Left ventricle myocardium superior (tissue), 1 donor: ENCODE measurements at places on chromosomes 13 and 19. TPM values are rescaled to one million over a fixed set of nuclear protein-coding genes. Genes with fewer than 3 reads are reported as not detected.
A peak's percentile ranks its signal among the peaks of the same experiment; 100 is the strongest.

GRCh38 chr19:29417048-29417447 lies 108.7 kb upstream of the VSTM2B start:
- no peak for DNase-seq

- DNase-seq: peak; percentile 98
Measured at GRCh38 chr19:39833464-39834286, at the start of gene DYRK1B. DYRK1B (minus strand) TSS chr19:39834162; CDS start chr19:39831867, 2,295 bp downstream.

DNA sequence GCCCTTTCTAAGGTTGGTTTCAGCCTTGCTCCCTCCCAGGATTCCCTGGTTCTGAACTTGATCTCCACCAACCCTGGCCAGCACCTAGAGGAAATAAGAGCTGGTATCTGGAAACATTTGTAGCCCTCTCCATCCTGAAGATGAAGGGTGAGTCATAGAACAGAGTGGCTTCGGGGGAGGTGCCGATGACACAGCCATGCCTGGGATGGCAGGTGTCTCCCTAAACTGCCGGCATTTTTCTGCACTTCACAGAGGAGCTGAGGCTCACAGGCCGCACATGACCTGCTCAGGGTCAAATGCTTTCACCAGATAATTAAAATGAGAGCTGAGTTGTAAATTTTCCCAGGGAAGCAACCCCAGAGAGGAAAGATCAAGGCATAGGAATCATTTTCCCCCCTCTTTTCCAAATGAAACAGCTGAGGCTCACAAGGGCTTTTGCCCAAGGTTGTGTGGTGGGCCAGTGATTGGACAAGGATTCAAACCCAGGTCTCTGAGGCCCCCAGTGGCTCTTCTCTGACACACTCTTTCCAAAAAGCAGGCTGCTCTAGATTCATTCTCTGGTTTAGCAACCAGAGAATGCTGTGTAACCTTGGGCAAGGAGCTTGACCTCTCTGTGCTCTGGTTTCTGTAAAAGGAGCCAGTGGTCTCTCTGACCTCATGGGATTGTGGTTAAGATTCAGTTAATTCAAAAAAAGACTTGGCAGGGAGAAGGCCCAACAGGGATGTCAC lies 1.2 kb upstream of the SLC25A42 start:
- DNase-seq: no peak

DNA sequence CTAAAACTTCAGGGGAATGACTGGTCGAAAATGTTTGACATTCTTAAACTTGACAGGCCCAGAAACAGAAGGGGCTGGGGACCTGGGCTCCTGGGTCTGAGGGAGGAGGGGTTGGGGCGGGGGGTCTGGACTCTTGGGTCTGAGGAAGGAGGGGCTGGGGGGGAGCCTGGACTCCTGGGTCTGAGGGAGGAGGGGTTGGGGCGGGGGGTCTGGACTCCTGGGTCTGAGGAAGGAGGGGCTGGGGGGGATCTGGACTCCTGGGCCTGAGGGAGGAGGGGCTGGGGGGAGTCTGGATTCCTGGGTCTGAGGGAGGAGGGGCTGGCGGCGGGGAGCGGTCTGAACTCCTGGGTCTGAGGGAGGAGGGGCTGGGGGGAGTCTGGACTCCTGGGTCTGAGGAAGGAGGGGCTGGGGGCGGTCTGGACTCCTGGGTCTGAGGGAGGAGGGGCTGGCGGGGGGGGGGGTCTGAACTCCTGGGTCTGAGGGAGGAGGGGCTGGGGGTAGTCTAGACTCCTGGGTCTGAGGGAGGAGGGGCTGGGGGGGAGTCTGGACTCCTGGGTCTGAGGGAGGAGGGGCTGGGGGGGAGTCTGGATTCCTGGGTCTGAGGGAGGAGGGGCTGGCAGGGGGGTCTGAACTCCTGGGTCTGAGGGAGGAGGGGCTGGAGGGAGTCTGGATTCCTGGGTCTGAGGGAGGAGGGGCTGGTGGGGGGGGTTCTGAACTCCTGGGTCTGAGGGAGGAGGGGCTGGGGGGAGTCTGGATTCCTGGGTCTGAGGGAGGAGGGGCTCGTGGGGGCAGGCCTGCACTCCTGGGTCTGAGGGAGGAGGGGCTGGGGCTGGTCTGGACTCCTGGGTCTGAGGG lies 5.5 kb upstream of the KLK6 start:
- no peak for DNase-seq

RPS19 gene
- total RNA-seq: 559 TPM

- DNase-seq: no peak
Measured at GRCh38 chr19:44640518-44640917, 3.2 kb upstream of the PVR start.

ZNF724 gene
- total RNA-seq: 1.1 TPM

- peak; percentile 44 for DNase-seq
Measured at GRCh38 chr13:94481941-94482340, 2.5 kb upstream of the DCT start.

- no peak for DNase-seq
Measured at GRCh38 chr13:39037410-39037879, 444 bp downstream of the PROSER1 start.

GRCh38 chr19:54136086-54136863 lies 1.3 kb upstream of the CNOT3 start:
- DNase-seq: no peak

CABP5 gene
- total RNA-seq: not detected

NAPA gene
- 123 TPM for total RNA-seq

PABPC3 gene
- total RNA-seq: 0.07 TPM

SPACA7 gene
- not detected for total RNA-seq

DNA sequence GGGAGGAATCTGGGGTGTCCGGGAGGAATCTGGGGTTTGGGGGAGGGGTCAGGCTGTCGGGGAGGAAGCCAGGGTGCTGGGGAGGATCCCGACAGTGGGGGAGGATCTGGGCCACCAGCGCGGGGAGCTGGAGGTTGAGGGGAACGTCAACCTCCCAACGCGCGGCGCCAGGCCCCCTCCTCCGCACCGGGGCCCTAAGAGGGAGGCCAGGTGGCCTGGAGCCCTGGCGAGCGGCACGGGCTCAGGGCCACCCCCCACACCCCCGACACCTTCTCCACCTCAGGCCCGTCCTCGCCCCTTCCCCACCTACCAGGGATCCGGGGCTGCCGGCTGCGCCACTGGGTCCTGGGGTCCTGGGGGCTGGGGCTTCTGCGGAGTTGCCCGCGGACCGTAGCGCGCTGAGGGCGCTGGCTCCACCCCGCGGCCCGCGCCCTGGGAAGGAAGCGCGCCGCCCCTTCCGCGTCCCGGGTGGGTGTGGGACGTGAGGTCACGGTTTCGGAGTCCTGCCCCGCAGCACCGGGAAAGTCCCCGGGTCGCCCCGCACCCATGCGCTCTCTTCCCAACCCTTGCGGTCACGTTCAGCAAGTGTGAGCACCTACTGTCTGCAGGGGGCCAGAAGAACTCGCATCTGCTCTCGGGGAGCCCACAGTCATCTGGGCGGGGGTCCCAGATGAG lies at the start of gene TICAM1:
TICAM1 (minus strand) TSS at position 409 of the 675 bp plus-strand sequence. CDS start 13,335 bp downstream, outside the sequence.
- DNase-seq: peak; percentile 89

DNA sequence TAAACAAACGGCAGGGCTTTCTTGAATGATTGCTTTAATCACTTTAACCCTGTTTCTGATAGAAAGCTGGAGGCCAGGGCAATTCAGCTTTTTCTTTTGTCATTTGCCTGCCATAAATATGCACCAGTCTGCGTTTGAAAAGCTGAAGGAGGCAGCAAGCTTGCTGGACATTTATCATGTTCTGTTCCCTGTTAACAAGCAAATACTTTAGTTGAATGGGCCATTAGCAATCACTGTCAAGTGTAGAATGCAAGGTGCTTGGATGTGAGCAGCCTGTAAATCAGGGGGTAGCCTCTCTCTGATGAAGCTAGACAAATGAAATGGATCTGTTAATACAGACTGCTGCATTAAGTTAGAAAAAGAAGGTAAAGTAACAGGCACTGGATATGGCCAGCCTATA lies 7.6 kb downstream of the EFNB2 start:
- DNase-seq: no peak

GRCh38 chr13:32443111-32443510 lies 15.2 kb upstream of the N4BP2L1 start:
- no peak for DNase-seq

AZU1 gene
- not detected for total RNA-seq

- no peak for DNase-seq
Measured at GRCh38 chr13:80477661-80478443, 136.9 kb upstream of the SPRY2 start.

ZNF582 gene
- 5.5 TPM for total RNA-seq

DNA sequence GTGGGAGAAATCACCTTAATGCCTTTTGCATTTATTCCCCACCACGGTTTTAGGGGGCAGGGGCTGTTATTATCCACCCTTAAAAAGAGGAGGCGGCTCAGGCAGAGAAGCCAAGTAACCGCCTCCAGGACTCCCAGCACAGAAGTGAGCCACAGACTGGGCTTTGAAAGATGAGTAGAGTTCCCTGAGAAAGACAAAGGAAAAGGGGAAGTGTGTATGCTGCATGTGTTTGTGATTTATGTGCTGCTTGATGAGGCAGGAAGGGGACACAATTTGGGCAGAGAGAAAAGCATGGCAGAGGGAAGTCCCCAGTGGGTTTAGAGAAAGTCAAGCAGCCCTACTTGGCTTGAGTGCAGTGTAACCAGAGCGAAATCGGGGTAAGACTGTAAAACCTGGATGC lies 85.0 kb downstream of the DOCK9 start:
- no peak for DNase-seq

NAPSA gene
- 0.32 TPM for total RNA-seq

GRCh38 chr13:98938801-98939200 lies 39.1 kb downstream of the DOCK9 start:
- DNase-seq: no peak

DNA sequence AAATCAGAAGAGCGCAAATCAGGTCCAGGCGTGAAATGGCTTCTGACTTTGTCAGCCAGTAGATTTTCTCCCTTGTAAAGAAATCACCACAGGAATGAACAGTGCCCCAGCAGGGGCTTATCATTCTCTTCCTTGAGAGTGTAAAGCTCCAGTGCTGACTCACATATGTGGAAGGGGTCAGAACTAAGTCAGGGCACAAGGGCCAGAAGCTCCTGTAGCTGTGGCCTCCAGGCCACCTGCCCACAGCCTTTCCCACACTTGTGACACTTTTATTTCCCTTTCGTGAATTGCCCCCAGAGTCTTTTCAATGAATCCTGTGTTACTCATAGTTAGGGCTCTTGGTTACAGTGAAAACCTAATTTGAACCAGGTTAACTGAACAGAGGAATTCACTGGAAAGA lies 99.6 kb downstream of the SUCLA2 start:
- DNase-seq: no peak

C19orf25 gene
- 16.2 TPM for total RNA-seq

DNA sequence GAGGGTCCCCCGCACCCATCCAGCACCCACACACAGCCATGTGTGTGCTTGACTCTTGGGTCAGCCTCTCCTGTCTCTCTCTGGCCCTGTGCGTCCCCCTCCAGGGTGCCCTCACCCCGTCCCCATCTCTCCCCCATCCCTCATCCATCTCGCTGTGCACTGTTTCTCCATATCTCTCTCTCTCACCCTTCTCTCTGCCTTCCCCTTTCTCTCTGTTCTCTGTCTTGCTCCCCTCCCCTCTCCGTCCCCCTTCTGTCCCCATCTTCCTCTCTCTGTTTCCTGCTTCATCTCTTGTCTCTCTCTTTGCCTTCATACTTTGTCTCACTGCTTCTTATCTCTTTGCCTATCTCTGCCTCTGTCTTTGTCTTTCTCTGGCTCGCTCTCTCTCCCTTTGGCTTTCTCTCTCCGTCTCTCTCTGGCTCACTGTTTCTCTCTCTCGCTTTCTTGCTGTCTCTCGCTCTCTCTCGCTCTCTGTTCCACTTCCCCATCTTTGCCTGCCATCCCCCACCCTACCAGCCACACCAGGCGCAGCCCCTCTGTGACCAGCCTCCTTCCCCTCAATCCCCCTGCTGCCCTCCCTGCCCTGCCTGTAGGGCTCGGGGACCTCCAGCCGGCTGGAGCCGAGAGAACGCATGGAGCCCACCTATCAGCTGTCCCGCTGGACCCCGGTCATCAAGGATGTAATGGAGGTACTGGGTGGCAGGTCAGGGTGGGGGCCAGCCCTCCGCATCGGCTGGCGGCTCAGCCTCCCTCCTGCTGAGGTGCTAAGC lies 8.9 kb downstream of the STXBP2 start:
- no peak for DNase-seq

MCF2L gene
- total RNA-seq: 49.5 TPM

- no peak for DNase-seq
Measured at GRCh38 chr13:83620530-83621220, 261.6 kb downstream of the SLITRK1 start.

GRCh38 chr19:2524840-2525723 lies 49.2 kb downstream of the GADD45B start:
- DNase-seq: peak; percentile 71

- DNase-seq: peak; percentile 72
Measured at GRCh38 chr19:11446652-11447301, 11.3 kb downstream of the PRKCSH start.

DNA sequence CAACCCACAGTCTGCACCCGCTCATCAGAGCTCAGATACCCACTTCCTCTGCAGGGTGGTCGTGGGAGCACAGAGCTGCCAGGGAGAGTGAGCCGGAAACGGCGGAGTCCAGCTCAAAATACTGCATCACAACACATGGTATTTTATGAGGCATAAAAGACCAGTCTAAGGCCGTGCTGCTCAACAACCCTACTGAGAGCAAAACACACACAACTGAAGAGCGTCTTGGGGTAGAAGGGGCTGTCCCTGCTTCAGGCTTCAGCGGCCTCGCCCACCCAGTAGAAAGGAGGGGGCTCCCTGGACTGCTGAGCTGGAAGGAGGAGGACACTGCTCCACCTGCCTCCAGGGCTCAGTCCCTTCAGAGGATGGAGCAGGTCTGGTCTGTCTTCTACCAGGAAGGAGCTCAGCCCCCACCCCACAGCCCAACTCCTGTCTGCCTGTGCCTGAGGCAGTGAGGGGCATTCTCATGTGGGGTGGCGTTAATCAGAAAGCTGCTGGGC lies 36.9 kb downstream of the NAXD start:
- DNase-seq: no peak
